ENCODE measurements at places on chromosomes 7 and 10. TPM values are rescaled to one million over a fixed set of nuclear protein-coding genes. Genes with fewer than 3 reads are reported as not detected.

OR6V1 gene
- total RNA-seq: not detected

ACHE gene
- total RNA-seq: 0.48 TPM

CPED1 gene
- 34.6 TPM for total RNA-seq

ITIH2 gene
- total RNA-seq: 471 TPM

MRLN gene
- total RNA-seq: not detected

OR2A12 gene
- total RNA-seq: not detected

EGR2 gene
- 0.30 TPM for total RNA-seq

MSRB2 gene
- 34.2 TPM for total RNA-seq

SLC25A28 gene
- total RNA-seq: 22.4 TPM

CPXM2 gene
- 0.45 TPM for total RNA-seq

IFRD1 gene
- 27.6 TPM for total RNA-seq

THSD7A gene
- 1.6 TPM for total RNA-seq

PTPRE gene
- total RNA-seq: 1.6 TPM

NDUFA5 gene
- 41.3 TPM for total RNA-seq

TMEM184A gene
- 44.6 TPM for total RNA-seq

IFIT2 gene
- 6.0 TPM for total RNA-seq

CALCR gene
- not detected for total RNA-seq

RPEL1 gene
- not detected for total RNA-seq

SH2D4B gene
- not detected for total RNA-seq

TRIL gene
- 0.18 TPM for total RNA-seq
